ENCODE measurements at places on chromosomes 6 and 20.

DNA sequence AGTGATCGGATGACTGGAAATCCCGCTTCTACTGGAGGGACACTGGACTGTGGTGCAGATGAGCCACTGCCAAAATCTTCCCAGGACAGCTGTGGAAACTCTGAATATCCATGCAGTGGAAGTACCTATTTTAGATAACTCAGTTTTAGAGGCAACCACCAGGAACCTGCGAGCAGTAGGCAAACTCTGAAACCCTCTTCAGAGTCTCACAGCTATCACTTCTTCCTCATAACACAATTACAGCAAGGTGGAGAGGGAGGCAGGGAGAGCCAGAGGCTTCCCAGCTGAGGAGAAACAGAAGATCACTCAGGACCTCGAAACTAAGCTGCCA, 322.8 kb upstream of the NT5E start:
- no peak for DNase-seq

- DNase-seq, result no peak
These were observed 12.4 kb downstream of the SLC22A23 start for GRCh38 chr6:3444276-3445088.

- DNase-seq, result no peak
These were observed 96.3 kb upstream of the AFDN start for GRCh38 chr6:167730441-167730840.

GRCh38 chr20:10658876-10659632, 14.7 kb downstream of the JAG1 start:
- no peak for DNase-seq

- no peak for DNase-seq
These were observed 26.9 kb downstream of the DDX27 start for GRCh38 chr20:49245921-49246740.

GRCh38 chr6:137399881-137400443, 94.2 kb downstream of the OLIG3 start:
- no peak for DNase-seq

GRCh38 chr6:40163924-40164323, 229.7 kb upstream of the MOCS1 start:
- DNase-seq, result no peak

- no peak for DNase-seq
These were observed 345.9 kb downstream of the TAF4 start for GRCh38 chr20:61719691-61720347.
